ENCODE measurements at places on chromosomes 4 and X.

DNA sequence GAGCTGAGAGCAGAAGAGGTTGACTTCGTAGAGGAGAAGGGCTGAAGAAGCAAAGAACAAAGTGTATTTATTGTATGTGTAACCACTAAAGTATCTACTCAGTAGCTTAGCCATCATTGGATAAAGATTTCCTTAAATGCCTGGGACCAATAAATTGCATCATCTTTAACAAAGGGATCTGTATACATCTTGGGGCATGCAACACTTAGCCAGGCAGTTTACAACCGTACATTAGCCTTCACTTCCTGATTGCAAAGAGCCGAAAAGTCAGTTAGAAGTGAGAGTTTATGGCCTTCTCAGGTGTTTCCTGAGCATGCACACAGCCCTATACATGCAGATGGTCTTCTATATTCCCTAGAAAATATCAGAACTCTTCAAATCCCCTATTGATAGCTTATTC lies 68.0 kb upstream of the MAGED1 start:
- peak; percentile 10 for DNase-seq

- no peak for DNase-seq
Measured at GRCh38 chr4:92359491-92359890, 55.7 kb downstream of the GRID2 start.

DNA sequence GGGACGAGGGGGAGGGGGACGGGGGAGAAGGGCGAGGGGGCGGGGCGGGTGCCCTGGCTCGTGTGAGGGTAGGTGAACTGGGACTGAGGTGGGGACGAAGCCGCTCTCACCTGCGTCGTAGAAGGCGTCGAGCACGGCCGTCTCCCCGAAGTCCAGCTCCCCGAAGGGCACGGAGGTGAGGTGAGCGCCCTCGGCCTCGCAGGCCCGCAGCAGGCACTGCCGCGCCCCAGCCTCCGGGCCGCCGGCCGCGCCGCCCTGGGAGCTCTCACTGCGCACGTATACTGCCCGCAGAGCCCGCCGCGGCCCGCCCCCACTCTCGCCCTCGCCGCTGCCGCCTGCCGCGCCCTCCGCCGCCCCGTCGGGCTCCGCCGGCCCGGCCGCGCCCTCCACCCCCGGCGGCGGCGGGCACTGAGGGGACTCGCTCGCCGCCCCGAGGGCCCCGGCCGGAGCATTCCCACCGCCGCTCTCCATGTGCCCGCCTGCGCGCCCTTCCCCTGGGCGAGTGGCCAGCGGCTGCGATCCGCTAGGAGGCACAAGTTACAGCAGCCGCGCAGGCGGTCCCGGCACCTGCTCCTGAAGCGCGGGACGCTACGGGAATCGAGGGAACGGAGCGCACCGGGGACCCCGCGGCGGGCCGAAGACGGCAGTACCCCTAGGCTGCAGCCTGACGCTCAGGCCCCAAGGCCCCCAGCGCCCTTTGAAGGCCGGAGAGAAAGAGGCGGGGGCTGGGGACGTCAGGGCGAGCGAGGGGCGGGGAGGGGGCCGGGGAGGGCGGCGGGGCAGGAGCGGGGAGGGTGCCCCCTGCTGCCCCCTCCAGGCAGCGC lies at the start of gene MAP3K15:
MAP3K15 (minus strand) TSS at position 718 of the 824 bp plus-strand sequence; CDS start at position 471, 247 bp downstream.
- peak; percentile 4 for DNase-seq

- DNase-seq: no peak
Measured at GRCh38 chrX:132810488-132810887, 147.9 kb downstream of the HS6ST2 start.

GRCh38 chrX:40700640-40701342 lies 34.6 kb downstream of the MED14 start:
- no peak for DNase-seq

GRCh38 chr4:610411-611261 lies 14.7 kb upstream of the PDE6B start:
- DNase-seq: peak; percentile 44

DNA sequence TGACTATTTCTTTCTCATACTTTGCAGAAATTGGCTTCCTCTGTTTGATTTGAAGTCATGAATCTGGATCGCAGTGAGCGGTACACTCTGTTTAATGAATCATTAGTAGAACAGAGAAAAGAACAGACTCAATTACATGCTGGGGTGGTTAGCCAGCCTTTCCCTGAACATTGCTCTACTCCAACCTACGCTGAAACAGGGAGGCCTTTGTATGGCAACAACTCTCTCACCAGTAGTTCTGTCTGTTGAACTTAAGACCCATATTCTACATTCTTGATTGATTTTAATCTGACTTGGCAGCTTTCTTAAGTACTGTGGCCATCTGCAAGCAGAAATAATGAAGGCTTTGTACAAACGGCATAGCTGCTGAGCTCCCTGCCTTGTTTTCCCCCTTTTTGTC lies 19.0 kb upstream of the AP1S2 start:
- DNase-seq: peak; percentile 9

DNA sequence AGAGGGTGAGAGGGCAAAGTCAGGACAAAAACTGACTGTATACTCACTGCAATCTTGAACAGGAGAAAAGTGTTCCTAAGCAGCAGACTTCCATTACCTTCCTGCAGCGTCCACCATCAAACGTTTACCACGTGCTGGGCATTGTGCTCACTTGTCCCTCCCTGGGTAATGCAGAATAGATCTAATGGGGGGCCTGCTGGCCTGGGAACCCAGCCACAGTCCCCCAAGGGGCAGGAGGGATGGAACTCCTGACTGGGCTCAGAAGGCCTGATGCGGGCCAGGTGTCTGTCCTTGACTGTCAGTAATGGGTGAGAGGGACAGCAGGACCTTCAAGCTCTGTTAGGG lies 37.6 kb upstream of the FAM156A start:
- DNase-seq: no peak

Measured in iris pigment epithelial cell (primary cell).